ENCODE measurements at places on chromosomes 12 and 14.

DNA sequence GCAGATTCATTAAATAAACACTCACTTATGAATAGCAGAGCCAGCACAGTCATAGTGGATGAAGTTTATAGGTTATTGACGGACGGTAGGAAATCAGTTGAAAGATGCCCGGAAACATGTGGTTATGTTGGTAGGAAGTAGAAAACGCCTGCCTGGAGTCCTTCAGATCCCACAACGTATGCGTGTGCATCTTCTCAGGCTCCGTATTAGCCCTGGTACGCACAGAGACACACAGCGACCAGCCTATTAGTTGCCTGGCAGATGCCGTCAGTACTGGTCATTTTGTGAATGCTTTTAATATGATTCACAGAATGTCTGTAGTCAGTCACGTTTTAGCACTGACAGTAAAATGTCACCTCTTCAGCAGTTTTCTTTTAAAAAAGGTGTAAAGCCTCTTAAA is 196.4 kb downstream of the RGS6 start:
- DNase-seq = no peak

- no peak for DNase-seq
These were observed 40.0 kb upstream of the CAPRIN2 start for GRCh38 chr12:30794591-30795409.

GRCh38 chr14:50018201-50018932 is 98.0 kb downstream of the VCPKMT start:
- no peak for DNase-seq

DNA sequence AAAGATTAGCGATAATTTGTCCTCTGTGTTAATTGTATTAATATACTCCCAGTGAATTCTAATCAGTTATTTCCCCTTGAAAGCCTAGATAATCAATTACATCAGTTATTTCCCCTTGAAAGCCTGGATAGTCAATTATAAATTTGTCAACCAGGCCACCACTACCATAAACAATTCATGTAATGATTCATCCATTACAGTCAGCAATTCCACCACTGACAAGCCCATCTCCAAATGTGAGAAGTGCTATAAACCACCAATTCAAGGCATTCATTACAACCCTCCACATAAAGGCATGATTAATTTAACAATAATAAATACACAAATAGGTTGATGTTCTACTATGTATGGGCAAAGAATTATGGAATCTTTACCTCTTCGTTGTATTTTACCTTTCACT is 40.9 kb downstream of the INTS13 start:
- no peak for DNase-seq

DNA sequence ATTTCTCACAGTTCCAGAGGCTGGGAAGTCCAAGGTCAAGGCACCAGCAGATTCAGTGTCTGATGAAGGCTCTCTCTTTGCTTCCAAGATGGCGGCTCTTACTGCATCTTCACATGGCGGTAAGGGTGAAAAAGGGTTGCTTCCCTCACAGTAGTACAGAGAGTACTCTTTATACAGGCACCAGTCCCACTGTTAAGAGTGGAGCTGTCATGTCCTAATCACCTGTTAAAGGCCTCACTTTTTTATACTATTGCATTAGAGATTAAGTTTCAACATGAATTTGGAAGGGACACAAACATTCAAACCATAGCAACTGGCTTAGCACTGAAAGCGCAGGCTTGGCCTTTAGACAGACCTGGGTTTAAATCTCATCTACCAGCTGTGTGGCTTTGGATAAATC is 50.0 kb upstream of the TCL1A start:
- DNase-seq = no peak

DNA sequence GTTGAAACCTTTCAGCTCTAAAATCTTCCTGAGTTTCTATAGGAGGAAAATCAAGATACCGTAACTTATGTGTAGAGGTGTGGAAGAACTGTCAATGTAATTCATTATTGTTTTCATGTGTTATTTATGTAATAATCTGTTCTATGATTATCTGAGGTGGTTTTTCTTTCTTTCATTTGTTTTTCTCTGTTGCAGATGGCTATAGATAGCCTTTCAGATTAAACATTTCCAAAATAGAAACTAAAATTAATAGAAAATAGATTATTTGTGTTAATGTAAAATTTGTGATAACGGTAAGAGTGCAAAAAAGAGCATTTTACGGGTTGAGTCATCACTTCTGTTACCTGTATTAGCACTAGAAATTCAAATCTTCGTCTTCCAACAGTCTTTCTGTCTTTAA is 128.8 kb downstream of the SYNE2 start:
- DNase-seq = no peak

- no peak for DNase-seq
These were observed 39.2 kb downstream of the PPTC7 start for GRCh38 chr12:110543965-110544364.

GRCh38 chr12:15152456-15152855 is 68.8 kb downstream of the RERG start:
- no peak for DNase-seq

DNA sequence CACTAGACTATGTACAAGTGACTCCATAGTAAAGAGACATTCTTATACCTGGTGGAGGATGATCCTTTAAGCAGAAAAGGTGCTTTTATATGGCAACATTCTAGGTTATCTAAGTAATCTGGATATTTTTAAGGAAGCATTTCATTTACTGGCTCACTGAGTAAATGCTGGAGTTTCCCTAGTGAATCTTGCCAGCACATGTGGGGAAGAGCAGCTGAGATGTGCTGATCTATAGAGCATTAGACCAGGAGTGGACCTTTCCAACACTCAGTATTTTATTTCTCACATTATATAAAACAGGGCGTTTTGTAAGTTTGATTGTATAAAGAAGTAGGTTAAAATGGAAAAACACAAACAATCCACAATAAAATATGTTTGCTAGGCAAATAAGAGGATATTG is 478.5 kb downstream of the ATP23 start:
- DNase-seq = no peak

DNA sequence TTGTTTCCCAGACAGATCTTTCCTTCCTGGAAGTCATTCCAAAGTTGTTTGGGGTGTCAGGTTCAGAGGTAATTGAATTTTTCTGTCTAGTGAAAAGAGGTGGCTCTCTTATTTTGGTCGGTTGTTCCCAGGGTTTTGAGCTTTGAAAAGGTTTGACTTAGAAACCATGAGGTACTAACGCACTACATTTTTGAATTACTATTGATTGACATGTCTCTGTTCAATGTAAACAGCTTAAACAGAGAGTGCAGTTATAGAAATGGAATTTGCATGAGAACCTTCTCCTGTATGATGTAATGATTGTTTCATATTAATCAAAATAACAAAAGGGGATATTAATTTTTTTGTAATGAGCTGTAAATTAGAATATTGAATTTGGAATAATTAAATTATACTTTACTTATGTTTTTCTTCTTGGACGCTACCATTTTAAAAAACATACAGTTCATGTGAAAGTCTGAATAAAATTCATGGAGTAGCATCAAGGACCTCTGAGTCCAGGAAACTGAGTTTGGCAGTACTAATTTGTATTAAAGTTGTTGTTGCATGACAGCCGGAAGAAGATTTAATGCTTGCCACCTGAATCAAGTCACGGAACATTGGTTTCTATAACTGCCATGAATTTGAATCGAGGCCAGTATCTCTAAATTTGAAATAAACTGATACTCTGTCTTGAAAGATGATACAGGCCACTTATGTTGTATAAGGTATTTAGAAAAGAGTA is 41.7 kb downstream of the NPAS3 start:
- DNase-seq = no peak

DNA sequence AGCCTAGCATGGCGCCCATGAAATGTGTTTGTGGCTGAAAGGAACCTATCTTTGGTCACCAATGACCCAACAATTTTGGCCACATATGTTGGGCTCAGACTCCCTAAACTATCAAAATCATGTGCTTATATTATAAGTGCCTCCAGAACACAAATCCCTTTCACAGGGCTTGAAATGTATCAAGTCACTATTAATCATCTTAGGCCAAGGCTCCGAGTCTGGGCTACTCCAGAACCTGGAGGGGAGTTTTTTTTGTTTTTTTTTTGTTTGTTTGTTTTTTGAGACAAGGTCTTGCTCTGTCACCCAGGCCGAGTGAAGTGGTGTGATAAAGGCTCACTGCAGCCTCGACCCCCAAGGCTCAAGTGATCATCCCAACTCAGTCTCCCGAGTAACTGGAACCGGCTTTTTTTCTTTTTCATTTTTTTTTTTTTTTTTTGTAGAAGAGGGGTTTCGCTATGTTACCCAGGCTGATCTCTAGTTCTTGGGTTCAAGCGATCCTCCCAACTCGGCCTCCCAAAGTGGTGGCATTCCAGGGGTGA is 989 bp upstream of the DRAM1 start:
- no peak for DNase-seq

GRCh38 chr12:54351341-54351740 is 12.9 kb downstream of the GPR84 start:
- no peak for DNase-seq

DNA sequence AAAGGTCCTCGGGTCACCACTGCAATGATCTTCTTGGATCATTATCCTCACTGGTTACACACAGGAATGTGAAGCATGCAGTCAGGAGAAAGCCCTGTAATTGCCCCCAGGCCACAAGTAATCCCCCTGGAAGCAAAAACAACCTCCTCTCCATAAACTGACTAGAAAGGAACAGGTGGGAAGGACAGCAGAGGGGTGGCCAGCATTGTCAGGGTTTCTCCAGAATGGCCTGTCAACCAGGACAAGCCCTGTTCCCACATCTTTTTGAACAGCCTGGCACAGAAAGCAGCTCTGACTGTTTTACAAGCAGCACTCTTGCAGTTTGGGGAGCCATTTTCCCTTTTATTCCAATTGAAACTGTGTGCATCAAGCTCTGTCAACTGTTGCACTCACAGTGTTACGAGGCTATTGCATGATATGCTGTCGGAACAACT is 36.1 kb downstream of the TMCC3 start:
- DNase-seq = no peak

DNA sequence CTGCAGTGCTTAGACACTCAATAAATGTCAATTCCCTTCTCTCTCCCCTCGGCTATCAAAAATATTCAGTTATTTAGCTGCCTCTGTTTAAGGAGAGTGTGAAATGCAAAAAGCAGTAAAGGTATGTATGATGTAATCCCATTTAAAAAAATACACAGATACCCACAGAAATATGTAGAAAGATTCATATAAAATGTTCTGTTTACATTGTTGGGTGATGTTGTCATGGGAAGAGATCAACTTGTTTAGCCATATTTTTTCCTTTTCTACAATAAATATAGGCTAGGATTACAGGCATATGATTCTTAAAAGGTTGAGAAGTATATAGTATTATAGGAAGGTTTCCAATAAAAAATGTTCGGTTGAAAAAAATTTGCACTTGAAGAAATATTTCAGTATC is 7.8 kb downstream of the PPP2R3C start:
- no peak for DNase-seq

DNA sequence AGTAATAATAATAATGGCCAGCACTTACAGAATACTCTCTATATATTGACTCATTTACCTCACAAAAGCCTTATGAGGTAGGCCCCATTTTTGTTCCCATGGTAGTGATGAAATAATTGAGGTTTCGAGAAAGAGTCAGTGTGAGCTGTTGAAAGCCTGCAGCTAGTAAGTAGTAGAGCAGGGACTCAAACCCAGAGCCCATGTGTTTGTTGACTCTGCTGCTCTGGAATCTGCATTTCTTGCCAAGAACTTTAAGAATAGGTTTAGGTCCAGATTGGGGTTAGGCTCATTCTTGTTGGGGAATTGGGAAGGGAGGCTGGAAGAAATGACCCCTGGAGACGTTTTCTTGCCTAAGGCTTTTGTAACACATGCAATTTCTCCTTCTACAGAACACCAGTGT is 27.9 kb downstream of the DYRK4 start:
- DNase-seq = no peak

GRCh38 chr14:20774258-20774824 is 6.1 kb downstream of the EDDM3B start:
- no peak for DNase-seq

DNA sequence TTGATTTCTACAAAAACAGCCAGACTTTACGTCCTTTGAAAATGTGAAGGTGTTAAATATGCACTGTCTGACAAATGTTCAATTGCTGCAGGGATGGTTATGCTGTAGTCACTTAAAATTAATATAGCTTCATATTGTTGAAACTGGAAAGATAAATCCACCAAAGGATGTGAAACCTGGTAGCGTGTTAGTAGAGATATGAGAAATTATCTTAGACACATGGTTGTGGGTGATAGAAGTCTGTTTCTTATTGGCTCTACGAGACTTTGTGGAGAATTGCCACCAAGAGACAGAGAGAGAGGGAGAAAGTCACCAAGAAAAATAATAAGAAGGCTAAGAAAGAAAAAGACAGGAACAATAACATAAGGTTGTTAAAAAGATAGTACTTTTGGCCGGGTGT is 2.6 kb upstream of the CAPRIN2 start:
- no peak for DNase-seq

DNA sequence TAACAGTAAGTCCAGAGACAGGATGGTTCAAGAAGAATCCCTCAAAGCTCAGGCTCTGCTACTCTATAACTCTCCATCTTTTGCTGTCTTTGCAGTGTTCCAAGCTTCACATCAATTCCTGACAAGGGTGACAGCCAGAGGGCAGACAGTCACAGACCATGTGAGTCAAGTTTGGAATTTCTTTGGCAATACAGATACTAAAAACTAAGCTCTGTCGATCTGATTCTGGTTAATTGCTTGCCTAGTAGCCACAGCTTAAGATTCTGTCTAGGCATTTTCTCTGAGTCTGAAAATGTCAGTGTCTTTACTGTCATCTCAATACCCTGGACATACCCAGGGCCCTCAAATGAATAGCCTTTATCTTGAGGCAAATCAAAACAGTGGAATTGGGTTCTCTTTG is 153.7 kb downstream of the CEP128 start:
- no peak for DNase-seq

GRCh38 chr14:91232052-91232451 is 12.5 kb downstream of the GPR68 start:
- no peak for DNase-seq

GRCh38 chr12:75184516-75184915 is 25.1 kb downstream of the KCNC2 start:
- DNase-seq = no peak

- DNase-seq = no peak
These were observed 199.3 kb downstream of the ALG10B start for GRCh38 chr12:38515912-38516311.

GRCh38 chr12:79406993-79407392 is 283.8 kb downstream of the PAWR start:
- DNase-seq = no peak

GRCh38 chr12:113287899-113288282 is 47.0 kb downstream of the SLC8B1 start:
- no peak for DNase-seq
